Omental fat pad (tissue), 4 donors: ENCODE measurements at places on chromosomes 4 and X.

GRCh38 chrX:397575-397974 is 10.9 kb upstream of the PPP2R3B start:
- no peak for DNase-seq

DNA sequence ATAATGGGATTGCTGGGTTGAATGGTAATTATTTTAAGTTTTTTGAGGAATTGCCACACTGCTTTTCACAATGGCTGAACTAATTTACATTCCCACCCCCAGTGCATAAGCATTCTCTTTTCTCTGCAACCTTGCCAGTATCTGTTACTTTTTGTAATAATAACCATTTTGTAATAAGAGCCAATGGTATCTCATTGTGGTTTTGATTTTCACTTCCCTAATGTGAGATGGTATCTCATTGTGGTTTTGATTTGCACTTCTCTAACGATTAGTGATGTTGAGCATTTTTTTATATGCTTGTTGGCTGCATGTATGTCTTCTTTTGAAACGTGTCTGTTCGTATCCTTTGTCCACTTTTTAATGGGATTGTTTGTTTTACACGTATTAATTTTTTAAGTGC is 213.1 kb upstream of the HDX start:
- no peak for DNase-seq

- no peak for DNase-seq
Observed at GRCh38 chr4:15188605-15189539, 186.6 kb downstream of the CPEB2 start.

GRCh38 chr4:21954916-21955315 is 6.3 kb upstream of the KCNIP4 start:
- DNase-seq, result no peak

GRCh38 chr4:74397748-74398426 is 32.9 kb downstream of the EREG start:
- DNase-seq, result no peak

GRCh38 chr4:144611850-144612249 is 34.1 kb upstream of the HHIP start:
- DNase-seq, result no peak

GRCh38 chr4:34412233-34412632 is 1832.1 kb downstream of the ARAP2 start:
- DNase-seq, result no peak

DNA sequence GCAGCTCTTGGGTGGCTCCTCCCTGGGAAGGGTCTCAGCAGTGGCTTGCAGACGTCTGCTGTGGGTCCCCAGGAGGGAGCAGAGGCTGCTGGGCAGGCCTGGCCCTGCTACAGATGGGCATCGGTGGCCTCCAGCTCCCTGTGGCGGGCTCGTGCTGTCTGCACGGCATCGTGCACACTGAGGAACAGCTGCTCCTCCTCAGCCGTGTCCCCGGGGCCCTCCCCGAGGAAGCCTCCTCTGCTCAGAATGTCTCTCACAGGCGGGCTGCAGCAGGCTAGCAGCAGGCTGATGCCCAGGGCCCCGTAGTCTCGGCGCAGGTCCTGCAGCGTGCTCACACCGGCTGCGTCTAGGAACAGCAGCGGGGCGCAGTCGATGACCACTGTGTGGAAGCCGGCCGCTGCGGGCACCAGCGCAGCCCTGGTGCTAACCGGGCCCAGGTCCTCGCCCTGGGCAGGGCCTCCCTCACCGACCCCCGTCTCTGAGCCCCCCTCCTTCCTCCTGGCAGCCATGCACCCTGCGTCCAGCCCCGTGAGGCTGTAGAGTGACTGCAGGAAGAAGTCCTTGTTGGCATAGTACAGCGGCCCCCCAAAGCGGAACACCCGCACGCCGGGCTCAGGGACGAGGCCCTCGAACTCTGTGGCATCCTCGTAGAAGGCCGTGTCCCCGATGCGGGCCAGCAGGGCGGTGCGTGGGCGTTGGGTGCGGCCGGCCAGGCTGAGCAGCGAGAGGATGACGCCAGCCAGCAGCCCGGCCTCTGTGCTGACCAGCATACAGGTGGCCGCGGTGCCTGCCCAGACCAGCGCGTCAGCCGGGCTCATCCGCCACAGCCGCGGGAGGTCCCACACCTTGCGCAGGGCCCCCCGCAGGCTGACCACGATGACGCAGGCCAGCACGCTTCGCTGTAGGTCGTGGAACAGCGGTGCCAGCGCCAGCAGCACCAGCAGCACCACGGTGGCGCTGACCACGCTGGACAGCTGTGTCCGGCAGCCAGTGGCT is 2.2 kb downstream of the IDUA start:
- no peak for DNase-seq

DNA sequence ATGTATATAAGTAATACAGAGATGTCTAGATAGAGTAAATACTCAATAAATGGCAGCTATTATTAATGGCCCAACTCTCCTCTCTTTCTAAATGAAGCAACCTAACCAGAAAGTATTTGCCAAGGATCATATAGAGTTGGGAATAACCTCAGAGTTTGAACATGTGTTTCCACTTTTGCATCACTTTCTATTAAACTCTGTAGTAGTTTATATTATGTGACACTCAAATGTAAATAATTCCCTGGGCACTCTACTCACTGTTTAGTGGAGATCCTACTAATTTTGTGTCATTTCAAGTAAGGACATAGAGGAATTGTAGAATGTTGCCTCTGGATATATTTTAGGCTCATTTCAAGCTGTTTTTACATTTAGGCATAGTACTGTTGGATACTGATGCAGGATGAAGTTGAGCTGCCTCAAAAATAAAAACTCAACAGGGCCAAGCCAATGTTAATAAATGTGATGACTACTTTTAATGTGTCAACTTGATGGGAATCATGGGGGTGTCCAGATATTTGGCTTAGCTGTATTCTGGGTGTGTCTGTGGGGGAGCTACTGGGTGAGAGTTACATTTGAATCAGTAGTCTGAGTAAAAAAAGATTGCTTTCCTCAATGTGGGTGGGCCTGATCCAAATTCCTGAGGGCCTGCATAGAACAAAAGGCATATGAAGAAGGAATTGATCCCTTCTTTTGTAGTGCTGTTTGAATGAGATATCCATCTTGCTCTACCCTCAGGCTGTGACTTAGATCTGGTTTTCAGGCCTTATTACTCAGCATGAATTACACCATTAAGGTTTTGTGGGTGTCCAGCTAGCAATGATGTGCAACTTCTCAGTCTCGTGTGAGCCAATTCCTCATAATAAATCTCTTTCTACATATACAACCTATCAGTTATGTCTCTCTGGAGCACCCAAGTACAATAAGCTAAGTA is 1368.2 kb downstream of the STIM2 start:
- no peak for DNase-seq

DNA sequence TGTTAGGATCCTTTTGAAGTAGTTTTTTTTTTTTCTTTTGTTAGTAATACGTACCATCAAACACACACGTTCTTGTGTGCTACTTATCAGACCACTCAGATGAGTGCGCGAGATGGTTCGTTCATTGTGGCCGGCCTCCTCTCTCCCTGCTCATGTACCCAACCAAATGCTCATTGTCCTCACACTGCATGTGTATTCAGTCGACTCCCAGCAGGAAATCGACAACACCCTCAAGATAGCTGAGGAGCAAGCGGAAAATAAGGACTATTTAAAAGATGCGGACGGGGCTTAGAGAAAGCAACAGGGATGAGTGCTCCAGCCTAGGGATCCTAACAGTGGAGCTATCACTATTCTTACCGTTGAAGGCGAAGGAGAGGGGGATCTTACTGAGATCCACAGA is 72.9 kb upstream of the GUCY1A1 start:
- DNase-seq, result no peak

- no peak for DNase-seq
Observed at GRCh38 chr4:63728480-63729177, 680.6 kb downstream of the TECRL start.

DNA sequence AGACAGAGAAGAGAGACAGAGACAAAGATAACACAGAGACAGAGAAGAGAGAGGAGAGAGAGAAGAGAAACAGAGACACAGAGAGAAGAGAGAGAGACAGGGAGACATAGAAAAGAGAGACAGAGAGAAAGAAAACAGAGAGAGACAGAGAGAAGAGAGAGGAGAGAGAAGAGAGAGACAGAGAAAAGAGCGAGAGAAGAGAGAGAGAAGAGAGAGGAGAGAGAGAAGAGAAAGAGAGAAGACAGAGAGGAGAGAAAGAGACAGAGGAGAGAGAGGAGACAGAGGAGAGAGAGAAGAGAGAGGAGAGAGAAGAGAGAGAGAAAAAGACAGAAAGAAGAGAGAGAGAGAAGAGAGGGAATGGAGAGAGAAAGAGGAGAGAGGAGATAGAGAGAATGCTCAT is 601.1 kb upstream of the PRKX start:
- DNase-seq, result no peak

DNA sequence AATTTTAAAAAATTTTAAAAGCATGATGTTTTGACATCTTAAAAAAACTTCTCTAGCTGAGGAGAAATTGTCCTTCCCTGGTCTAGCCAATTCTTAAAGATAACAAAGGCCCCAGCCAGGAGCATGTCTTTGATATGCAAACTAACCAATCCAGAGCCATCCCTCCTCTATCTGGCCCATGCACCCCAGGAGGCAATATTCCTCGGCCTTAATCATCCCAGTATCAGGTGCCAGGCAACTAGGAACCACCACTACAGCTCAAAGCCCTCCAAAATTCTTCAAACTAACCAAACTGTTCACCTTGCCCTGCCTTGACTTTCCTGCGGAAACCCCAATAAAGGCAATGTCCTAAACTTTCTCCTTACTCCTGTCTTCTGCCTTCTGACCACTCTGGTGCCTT is 97.8 kb upstream of the USP9X start:
- DNase-seq, result no peak

DNA sequence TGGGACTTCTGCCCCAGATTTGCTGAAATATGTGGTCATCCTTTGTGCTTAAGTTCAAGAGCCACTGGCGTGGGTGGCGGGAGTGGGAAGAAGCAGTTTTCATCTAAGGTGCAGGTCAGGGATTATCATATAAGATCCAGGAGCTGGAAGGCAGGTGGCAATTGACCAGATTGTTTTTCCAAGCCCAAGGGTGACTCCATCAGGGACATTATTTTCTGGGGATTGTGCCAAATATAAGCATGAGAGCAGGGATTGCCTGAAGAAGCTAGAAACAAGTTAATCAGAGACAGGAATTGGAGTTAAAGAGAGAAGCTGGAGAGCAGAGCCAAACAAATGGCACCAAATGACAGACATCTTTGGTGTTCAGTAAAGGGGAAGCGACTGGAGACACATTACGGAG is 19.4 kb upstream of the SEL1L3 start:
- DNase-seq, result no peak

GRCh38 chr4:165991325-165992180 is 118.5 kb downstream of the TLL1 start:
- DNase-seq, result no peak

GRCh38 chrX:40821780-40822179 is 86.4 kb upstream of the MED14 start:
- no peak for DNase-seq

DNA sequence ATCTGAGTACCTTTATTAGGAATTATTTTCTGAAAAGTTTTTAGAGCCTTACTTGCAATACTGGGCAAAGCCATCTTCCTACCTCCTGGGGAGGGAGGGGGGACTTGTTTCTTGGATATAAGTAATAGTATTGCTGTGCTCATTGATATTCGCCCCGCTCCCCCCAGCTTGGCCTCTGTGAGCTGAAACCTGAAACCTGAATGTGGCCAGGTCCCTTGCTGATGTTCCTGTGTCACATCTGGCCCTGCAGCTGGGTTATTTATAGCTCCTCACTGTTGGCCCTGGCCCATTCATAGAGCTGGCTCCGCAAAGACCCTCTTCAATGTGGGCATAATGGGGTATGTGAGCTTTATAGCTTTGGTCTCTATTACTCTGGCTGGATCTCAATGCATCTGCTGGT is 59.5 kb downstream of the FRMPD3 start:
- no peak for DNase-seq

DNA sequence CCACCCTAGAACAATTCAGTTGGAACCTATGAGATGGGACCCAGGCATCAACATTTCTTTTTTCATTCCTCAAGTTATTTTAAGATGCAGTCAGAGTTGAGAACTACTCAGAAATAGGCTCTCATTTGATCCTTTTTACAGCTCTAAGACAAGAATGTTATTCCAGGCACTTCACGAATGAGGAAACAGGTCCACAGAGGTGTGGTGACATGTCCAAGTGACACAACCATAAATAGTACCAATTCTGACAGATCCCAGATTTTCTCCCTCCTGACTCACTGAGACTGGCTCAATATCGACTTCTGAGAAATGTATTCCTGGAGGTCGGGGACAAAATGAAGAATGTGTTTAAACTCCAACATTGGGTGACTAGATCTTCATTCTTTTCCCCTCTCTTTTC is 11.1 kb downstream of the TCEANC start:
- no peak for DNase-seq

GRCh38 chr4:155578219-155578618 is 88.4 kb upstream of the GUCY1A1 start:
- DNase-seq, result no peak

DNA sequence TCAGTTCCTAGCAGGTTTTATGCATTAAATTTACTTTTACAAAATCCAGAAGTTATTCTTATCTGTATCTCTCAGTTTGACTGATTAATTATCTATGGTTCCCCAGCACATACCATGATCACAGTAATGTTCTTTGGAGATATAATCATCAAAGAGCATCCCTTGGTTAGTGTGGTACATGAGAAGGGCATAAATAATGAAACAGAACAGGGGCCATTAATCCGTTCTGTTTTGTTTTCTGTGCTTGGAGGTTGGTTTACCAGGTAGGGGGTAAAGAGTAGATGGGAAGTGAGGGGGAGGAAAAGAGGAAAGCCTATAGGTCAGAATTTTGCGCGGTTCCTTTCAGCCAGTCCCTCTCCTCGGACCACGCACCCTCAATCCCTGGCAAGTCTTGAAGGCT is 718.7 kb upstream of the TENM3 start:
- no peak for DNase-seq
